Lung microvascular endothelial cell (primary cell): ENCODE measurements at places on chromosomes 2 and 18. TPM values are rescaled to one million over a fixed set of nuclear protein-coding genes. Genes with fewer than 3 reads are reported as not detected.

GRCh38 chr2:17122887-17123501 is 395.2 kb downstream of the RAD51AP2 start:
- DNase-seq = no peak

SOS1 gene
- 5.9 and 7.3 TPM in 2 replicates for total RNA-seq

DNA sequence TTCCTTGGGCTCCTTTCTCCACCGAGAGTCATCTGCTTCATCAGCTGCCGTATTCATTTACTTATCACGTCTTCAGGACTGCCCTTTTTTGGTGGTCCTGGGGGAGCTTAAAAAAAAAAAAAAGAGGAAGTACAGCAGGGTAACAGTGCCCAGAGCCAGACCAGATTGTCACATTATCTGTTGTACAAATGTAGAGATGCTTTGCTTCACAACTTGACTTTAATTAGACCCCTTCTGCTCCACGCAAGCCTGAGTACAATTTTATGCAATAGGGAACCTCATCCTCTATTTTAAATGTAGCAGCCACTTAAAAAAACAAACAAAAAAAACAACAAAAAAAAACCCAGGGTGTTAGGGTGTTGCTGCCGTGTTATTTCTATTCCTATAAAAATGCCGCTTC is 128.3 kb downstream of the PRPF40A start:
- DNase-seq = no peak

DNA sequence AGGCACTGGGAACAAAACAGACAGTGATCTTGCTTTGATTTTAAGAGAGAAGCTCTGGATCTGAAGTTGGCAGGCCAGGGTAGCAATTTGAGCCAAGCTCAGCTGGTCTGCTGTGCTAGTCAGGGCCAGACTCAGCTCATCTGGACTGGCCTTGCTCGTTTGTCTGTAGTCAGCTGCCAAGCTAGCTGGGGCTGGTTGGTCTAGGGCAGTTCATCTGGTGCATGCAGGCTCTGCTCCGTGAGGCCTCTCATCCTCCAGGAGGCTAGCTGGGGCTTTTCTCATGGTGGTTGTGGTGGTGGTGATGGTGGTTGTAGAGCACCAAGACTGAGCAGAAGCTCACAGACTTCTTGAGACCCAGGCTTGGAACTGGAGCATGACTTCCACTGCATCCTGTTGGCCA is 10.3 kb downstream of the FBLN7 start:
- no peak for DNase-seq

C2orf92 gene
- 0.79 and 1.1 TPM in 2 replicates for total RNA-seq

GRCh38 chr2:196205881-196206435 is 34.6 kb upstream of the STK17B start:
- DNase-seq = peak; percentile 25

DNA sequence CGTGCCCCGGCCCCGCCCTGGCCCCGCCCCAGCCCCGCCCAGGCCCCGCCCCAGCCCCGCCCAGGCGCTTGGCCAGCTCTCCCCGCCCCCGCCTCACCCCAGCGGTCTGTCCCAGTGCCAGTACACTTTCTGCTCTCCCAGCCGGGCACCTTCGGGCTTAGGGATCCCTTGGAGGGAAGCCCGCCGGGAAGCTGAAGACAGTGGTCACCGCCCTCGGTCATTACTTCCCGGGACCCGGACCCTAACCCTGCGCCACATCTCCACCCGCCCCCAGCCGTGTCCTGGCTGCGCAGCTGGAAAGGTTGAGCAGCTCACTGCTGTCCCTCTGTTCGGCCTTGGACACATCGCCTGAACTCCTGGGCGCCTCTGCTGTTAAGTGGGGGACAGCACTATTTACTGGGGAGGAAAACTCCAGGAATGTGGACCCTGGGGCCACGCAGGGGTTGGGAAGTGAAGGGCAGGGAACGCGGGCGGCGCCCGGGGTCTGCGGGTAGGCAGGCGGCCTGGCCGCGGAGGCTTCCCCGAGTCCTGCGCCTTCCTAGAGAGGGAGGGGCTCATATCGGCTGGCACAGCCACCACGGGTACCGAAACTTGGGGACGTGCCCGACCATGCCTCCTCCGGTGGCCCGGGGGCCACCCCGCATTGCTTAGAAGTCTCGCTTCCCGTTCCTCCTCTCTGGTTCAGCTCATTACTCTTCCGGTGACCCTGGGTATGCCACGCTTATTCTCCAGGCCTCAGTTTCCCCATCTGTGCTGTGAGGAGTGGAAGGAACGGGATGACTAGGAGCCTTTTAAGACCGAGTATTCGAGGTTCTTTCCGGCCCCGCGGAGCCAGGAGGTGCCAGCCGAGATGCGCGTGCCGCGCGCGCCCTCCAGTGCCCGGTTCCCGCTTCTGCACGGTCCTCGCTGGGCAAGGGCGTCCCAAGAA is 121.0 kb downstream of the GYPC start:
- DNase-seq = peak; percentile 65

GRCh38 chr18:8721716-8722115 is 16.4 kb downstream of the MTCL1 start:
- peak; percentile 29 for DNase-seq

TUBA4B gene
- not detected in 2 replicates for total RNA-seq

DNA sequence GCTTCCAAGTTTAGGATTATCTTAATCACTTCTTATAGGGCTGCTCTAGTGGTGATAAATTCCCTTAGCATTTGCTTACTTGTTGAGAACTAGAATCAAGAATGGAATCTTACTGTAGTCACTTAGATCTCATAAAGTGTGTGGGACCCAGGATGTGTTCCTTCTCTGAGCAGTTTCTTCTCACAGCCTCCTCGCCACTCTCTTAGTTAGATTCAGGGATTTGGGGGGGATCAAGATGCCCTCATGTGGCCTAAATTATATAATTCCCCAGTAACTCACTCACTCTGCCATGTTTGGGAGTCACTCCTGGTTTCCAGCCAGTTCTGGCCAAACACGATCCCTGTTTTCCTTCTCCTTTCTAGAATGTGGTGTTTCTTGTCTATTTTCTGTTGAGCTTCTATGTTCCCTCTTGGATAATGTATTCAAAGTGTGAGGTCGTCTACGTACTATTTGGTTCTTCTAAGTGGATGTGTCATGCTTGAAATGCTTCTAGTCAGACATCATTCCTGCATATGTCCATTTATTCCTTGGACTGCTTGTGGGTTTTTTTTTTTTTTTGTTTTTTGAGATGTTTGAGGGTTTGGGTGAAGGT is 414.9 kb upstream of the SYT4 start:
- DNase-seq = no peak

TGFA gene
- 7.8 and 16.3 TPM in 2 replicates for total RNA-seq

DNA sequence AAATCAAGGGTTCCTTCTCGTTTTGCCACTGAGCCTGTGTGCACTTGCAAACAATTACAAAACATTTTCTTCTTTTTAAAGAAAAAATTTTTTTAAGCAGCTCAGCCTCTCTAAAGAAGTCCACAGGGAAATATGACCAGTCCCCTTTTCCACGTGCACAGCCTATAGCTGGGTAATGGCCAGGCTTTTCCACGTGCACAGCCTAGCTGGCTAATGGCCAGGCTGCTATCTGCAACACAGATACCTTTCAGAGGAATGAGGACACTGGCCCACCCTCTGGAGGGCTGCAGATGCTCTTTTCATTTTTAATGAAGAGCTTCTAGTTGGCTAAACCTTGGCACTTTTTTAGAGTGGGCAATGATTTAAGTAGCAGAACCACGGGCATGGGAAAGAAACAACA is 46.3 kb downstream of the ASB18 start:
- DNase-seq = no peak

GRCh38 chr18:37564711-37565100 is 892 bp downstream of the CELF4 start:
- peak; percentile 34 for DNase-seq

ANO7 gene
- total RNA-seq = 0.65 and 2.6 TPM in 2 replicates

KLHL14 gene
- 0.44 and 1.6 TPM in 2 replicates for total RNA-seq

DNA sequence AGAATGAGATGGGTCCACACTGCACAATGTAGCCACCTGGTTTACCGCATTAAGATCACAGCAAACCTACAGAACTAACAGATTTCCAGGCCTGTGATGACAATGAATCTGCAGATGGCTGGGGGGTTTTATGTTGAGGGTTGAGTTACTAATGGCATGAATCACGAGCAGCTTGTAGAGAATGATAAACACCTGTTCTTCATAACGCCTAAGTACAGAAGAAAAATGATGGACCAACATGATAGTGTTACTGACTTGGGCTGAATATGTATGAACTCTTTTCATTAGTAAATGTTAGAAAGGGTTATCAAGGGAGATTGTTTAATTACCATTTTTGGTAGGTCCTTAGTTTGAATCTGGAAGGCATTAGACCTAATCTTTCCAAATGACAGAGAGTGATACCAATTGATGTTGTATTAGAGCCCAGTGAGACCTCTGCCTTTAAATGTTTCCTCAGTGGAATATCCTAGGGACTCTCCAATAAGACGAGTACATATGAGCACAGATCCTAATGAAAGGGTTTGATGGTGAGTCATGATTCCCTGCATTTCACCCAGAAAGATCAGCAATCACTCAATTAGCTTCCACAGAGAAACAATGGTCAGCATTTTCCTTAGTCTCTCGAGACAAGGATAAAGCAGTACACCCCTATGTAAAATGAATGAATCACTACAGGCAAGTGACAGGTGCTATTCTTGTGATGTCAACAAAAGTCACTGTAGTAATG is 243.8 kb downstream of the DLGAP1 start:
- DNase-seq = no peak

DNA sequence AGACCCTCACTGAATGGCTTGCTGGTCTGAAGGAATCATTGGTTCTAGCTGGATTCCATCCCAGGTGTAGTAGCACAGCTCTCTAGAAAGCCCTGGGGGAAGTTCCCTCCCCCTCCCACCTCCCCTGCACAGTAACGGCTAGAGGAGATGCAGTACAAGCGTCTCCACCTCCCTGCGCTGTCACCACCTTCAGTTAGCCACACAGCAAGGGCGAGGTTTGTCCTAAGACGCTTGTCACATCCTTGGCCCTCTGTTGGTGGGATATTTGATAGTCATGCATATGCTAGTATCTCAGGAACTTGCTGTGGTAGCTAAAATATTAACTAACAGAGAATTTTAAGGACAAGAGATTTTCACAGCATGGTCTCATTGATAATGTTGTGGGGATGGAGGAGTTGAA is 19.4 kb downstream of the TRAPPC12 start:
- no peak for DNase-seq

- no peak for DNase-seq
These were observed 3.5 kb upstream of the ARHGAP15 start for GRCh38 chr2:143125717-143126116.

TUBA3E gene
- total RNA-seq = not detected in 2 replicates

GRCh38 chr2:238974081-238974480 is 126.2 kb downstream of the TWIST2 start:
- DNase-seq = peak; percentile 69

DNA sequence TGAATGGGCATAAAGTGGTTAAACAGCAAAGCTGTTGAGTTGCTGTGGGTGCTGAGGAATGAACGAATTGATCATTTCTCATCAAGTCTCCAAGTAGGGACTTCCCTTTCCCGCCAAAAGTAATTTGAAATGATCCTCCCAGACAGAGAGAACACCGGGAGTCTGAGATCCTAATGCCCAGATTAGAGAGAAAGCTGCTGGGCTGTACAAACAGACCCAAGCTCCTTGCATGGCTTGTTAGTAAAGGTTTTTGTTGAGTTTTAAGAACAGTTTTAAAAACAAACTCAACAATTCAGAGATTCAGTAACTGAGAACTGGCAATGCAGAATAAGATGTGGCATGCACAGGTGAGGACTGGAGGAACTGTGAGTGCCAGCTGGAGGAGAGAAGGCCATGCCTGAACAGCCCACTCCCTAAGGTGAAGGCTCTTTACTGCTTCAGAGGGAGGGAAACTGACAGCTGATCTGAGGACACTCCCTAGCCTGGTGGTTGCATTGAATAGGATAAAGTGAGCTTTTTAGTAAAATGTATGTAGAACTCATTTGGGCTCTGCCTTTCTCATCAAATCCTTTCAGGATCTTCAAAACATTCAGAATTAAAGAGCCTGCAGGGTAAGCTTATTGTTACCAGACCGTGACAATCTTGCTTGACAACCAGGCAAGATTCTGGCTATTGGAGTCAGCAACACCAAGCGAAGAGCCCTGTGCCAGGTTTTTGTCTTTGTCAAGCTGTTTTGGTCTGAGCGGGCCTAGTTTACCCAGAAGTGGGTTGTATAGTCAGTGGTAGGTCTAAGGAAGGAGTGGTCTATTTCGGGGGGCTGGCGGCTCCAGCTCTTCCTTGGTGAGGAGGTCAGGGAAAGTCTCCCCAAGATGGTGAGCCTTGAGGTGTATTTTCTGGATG is 63.2 kb upstream of the IGFBP5 start:
- DNase-seq = no peak

TMEM163 gene
- 1.1 TPM in 1 of 2 replicates, not detected in the other for total RNA-seq

- no peak for DNase-seq
These were observed 64.7 kb upstream of the SLC8A1 start for GRCh38 chr2:40516604-40517003.

GRCh38 chr2:98623657-98624056 is 15.3 kb downstream of the UNC50 start:
- peak; percentile 67 for DNase-seq

MOGAT1 gene
- total RNA-seq = not detected in 2 replicates

DNA sequence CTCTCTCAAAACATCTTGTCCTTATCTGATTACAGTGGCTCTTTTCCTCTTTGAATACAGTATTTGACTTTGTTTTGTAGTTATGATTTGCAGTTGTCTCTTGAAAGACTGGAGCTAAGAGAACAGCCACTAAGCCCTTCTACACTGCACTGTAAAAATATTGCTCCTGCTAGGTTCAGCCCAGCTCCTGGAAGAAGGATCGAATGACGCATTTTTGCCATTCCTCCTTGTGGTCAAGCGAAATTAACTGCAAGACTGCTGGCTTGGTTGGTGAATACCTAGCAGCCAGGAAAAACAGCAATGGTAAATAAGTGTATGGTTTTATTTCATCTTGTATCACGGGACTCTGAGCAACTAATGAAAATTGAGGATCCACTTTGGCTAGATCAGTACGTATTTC is 407.8 kb upstream of the CDH2 start:
- no peak for DNase-seq

DNA sequence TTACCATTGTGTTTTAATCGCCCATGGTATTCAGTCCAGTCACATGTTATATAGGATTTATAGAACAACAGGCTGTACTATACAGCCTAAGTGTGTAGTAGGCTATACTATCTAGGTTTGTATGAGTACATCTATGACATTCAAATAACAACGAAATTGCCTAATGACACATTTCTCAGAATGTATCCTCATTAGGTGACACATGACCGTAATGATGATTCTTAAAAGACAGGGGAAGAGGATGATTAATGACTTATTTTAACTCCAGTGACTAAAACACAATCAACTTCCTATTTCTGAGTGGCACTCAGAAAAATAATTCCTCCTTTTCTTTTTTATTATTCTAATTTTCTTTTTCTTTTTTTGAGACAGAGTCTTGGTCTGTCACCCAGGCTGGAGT is 63.0 kb upstream of the ACSL3 start:
- no peak for DNase-seq

- no peak for DNase-seq
These were observed 207.5 kb downstream of the STK39 start for GRCh38 chr2:168039881-168040280.

EML6 gene
- 0.20 and 0.22 TPM in 2 replicates for total RNA-seq

IHH gene
- not detected in 2 replicates for total RNA-seq

TGFBRAP1 gene
- 32.7 and 64.1 TPM in 2 replicates for total RNA-seq

GRCh38 chr2:128237081-128237534 is 81.6 kb downstream of the HS6ST1 start:
- DNase-seq = peak; percentile 88

FAM124B gene
- total RNA-seq = 13.3 and 64.9 TPM in 2 replicates
